Kidney tubule cell (primary cell): ENCODE measurements at places on chromosomes 1 and 21.
A peak's percentile ranks its signal among the peaks of the same experiment; 100 is the strongest.

DNA sequence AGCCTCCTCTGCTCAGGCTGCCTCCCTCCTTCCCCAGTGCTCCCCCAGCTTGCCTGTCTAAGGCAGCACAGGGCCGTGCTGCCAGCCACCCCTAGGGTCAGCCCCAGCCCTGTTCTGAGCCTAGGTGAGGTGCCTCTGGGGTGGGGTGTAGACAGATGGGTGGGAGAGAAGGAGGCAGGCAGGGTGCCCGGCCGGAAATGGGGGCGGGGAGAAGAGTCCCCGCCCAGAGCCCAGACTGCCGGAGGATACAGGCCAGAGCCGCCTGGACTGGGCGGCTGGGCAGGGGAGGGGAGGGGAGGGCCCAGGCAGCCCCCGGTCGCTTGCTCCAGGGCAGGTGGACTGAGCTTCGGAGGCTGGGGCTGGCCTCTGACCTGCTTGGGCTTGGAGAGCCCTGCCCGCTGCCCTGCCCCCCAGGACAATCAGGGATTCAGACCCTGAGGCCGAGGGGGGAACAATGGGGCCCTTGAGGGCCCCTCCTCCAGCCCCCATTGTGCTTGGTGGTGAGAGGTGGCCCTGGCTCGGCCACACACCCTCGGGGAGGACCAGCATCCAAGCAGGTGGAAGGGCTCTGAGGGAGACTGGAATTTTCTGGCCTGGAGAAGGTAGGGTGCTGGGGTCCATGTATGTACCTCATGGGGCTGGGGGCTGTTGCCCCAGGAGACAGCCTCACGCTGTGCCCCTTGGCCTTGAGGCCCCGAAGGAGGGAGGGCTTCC is at the start of gene GJC2:
Gene GJC2 (plus strand): TSS at position 525 of the 714 bp plus-strand sequence. CDS start 7,829 bp downstream, outside the sequence.
- DNase-seq = no peak

GRCh38 chr1:241271427-241271826 is 85.6 kb downstream of the RGS7 start:
- DNase-seq = peak; percentile 22

DNA sequence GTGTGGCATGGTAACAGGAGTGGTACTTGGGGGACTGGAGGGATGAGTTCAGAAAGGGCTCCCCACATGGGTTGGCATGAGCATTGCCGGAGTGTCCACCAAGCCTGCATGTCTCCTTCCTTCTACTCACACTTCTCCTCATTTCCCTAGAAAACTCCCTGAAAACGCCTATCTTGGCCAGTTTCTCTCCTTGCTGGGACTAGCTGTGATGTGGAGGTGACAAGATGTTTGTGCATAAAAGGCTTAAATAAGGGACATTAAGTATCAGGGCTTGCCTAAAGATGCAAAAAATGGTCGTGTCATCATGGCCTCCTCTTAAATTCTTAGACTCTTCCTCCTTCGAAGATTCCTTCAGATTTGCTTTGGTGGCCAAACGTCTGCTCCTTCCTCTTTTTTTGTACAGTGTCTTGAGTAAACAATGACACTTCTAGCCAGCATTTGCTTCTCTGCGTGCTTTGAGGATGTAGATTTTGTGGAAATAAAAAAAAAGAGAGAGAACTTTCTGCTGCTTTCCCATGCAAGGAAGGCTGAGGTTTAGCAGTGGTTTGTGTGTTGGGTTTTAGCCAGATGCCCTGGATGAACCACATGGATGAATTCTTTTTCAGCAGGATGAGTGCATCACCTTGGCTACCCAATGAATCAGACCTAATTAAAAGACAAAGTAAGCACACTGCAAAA is 239.1 kb upstream of the IRF2BP2 start:
- DNase-seq = peak; percentile 94

GRCh38 chr1:118097622-118098348 is 87.2 kb downstream of the SPAG17 start:
- DNase-seq = no peak

DNA sequence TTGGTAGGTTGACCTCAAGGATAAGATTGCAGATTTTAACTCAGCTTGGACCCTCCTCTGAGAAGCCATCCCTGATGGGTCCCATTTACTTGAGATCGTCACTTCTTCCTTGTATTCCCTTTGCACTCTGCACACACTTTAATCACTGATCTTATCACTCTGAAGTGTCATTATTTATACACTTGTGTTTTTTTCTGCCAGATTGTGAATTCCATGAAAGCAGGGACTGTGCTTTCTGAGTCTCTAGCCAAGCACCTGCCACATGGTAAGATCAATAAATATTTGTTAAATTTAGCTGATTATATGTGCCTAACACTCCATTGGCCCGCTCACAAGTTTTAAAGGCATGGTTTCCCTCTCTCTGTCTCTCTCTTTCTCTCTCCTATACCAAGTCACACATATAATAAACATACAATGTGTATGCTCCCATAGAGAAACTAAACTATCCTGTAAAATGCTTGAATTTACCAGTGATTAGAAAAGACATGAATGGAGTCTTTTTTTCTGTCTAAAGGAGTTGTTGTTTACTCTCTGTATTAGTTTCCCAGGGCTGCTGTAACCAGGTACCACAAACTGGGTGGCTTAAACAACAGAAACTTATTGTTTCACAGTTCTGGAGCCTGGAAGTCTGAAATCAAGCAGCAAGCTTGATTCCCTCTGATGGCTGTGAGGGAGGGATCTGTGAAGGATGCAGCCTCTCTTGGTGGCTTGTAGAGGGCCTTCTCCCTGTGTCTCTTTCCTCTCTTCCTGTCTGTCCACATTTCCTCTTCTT is 105.2 kb upstream of the GADD45A start:
- no peak for DNase-seq

GRCh38 chr1:4034318-4034887 is 134.3 kb upstream of the C1orf174 start:
- DNase-seq = no peak

DNA sequence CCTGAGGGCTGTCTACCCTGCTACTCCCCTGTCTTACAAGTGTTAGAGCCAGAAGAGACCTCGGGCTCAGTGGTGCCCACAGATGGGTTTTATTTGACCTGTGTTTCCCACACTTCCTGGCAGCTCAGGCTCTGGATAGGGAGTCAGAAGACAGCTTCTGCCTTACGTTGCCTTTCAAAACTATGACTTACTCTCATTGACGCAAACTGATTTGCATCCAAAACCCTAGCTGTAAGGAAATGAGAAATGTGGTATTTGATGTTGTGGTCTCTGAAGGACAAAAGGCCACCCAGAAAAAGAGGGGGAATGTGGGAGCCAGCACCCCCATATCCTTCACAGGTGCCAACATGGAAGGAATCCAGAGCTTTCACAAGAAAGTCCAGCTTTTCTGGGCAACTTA is 180.2 kb downstream of the ATG4C start:
- no peak for DNase-seq

- DNase-seq = no peak
Observed at GRCh38 chr1:47697616-47698335, 259.9 kb downstream of the FOXD2 start.

- DNase-seq = peak; percentile 34
Observed at GRCh38 chr1:45685308-45686014, 872 bp downstream of the GPBP1L1 start.

- no peak for DNase-seq
Observed at GRCh38 chr1:112040891-112041740, 51.6 kb upstream of the KCND3 start.

- no peak for DNase-seq
Observed at GRCh38 chr1:214106375-214106774, 118.6 kb downstream of the PROX1 start.

GRCh38 chr1:3611170-3612019 is at the start of gene MEGF6:
TSS of gene MEGF6 (minus strand) at chr1:3611508. CDS start at chr1:3611268, 240 bp downstream.
- DNase-seq = no peak

DNA sequence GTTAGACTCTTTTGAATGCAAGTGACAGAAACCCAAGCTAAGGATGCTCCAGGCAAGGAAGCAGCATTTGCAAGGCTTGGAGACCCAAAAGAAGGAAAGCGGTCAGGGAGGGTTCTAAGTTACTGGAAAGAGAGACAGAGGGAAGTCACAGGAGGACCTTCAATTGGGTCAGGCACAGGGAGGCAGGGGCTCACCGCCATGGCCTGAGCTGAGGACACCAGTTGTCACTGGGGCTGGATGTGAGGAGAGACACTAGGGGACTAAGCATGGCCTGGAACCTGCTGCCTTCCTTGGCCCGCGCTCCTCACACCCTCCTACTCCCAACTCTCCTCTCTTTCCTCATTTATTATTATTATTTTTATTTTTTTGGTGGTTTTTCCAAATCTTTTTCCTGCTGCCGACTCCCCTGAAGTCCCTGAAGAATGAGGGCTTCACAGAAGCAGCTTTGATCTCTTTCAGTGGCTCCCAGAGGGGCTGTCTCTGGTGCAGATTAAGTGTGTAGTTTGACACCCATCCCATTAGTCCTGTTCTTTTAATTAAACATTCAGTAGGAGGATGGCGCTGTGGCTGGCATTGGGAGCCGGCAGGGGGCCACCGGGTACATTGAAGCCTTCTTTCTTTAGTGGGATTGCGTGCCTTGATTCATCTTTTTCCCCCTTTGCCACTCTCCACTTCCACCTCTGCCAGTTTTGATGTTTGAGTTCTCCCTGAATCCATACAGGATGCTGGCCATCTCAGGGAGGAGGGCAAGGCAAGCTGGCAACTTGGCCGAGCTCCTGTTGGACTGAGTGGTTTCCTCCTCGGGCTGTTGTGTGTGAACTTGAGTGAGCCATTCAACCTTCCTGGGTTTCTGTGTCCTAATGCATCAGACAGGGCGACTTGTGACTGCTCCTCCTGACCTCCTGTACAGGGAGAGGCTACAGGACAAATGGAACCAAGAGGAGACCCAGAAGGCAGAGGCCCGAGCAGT is 59.3 kb downstream of the MDM4 start:
- DNase-seq = no peak

- DNase-seq = peak; percentile 42
Observed at GRCh38 chr1:205272536-205272935, 44.8 kb downstream of the TMCC2 start.

- no peak for DNase-seq
Observed at GRCh38 chr1:244346972-244347618, 104.6 kb downstream of the ADSS2 start.

GRCh38 chr21:33760641-33761440 is 118.5 kb downstream of the ITSN1 start:
- DNase-seq = peak; percentile 43

- no peak for DNase-seq
Observed at GRCh38 chr1:163875200-163875926, 553.6 kb downstream of the NUF2 start.

- no peak for DNase-seq
Observed at GRCh38 chr1:1136547-1137230, 20.8 kb upstream of the C1orf159 start.

- DNase-seq = peak; percentile 72
Observed at GRCh38 chr1:227234998-227235405, 83.3 kb downstream of the CDC42BPA start.

- no peak for DNase-seq
Observed at GRCh38 chr1:21779613-21780521, 3.1 kb downstream of the USP48 start.

GRCh38 chr1:15158506-15159165 is 5.1 kb downstream of the TMEM51 start:
- peak; percentile 84 for DNase-seq

DNA sequence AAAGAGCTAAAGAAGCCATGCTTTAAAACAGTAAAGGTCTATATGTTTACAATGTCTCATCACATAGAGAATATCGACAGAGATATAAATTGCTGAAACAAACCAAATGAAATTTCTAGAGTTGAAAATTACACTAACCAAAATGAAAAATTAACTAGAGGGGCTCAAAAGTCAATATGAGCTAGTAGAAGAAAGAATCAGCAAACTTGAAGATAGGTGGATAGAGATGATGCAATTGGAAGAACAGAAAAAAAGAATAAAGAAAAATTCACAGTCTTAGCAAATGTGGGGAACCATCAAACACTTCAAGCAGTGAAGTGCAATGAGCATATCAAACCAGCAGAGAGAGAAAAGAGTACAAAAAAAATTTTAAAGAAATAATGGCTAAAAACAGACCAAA is 24.1 kb upstream of the DSCAM start:
- DNase-seq = no peak

DNA sequence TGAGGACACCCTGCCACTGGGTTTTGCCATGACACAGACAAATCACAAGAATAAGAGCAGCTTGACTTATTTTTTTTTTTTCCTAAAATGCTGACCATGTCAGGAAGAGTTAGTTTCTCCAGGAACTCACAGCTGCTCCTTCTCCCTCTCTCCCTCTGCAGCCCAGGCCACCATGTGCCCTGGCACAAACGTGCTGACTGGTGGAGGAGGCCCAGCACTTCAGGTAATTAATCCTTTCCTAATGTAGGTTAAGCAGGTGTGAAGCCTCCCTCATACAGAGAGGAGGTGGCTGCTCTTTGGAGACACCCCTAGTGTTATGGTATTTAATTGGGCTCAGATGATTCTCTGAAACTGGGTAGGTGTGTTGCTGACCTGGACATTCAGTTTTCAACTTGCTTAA is 129.8 kb upstream of the USH2A start:
- DNase-seq = no peak

DNA sequence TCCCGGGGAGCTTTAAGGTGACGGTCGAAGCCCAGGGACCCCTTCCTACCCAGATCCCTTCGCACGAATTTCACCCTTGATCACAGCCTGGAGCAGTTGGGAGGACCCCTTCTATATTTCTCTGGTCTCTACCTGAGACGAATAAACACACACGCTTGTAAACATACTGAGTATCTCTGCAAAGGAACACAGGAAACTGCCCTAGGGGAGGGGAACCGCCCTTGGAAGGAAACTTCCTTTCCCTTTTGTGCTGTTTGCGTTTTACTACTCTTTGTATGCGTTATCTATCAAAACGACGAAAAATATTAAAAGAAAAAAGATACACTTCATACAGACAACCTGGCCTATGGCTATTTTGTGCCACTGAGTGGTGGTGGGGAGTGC is 750 bp downstream of the NECAP2 start:
- DNase-seq = no peak

GRCh38 chr1:150973836-150974579 is 627 bp downstream of the CERS2 start:
- peak; percentile 53 for DNase-seq

DNA sequence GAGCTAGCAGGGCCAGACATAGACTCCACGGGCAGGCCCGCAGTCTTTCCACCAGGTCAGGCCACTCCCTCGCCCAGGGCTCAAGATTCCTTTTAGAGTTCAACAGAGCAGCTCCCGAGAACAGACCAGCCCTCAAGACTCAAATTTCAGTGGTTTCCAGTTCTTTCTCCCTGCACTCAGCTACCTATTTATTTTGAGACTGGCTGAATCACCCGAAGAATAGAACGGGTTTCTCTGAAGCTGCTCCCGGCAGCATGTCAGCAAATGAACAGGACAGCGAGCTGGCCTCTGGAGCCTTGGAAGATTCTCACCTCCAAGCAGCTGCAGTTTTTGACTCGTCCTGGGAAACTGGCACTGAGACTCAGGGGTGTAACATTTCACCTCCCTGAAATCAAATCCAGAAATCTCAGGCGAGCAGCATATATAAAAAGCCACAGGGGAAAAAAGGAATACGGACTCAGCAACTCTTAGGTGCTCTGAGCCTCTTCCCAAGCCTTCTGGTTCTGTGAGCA is 177.9 kb downstream of the CLIC6 start:
- DNase-seq = peak; percentile 45

GRCh38 chr1:51950701-51951100 is 39.8 kb downstream of the RAB3B start:
- no peak for DNase-seq
